ENCODE measurements at places on chromosomes 16 and 17. TPM values are rescaled to one million over a fixed set of nuclear protein-coding genes. Genes with fewer than 3 reads are reported as not detected.

The HCFC1R1 gene
- 44.1 TPM for total RNA-seq

DNA sequence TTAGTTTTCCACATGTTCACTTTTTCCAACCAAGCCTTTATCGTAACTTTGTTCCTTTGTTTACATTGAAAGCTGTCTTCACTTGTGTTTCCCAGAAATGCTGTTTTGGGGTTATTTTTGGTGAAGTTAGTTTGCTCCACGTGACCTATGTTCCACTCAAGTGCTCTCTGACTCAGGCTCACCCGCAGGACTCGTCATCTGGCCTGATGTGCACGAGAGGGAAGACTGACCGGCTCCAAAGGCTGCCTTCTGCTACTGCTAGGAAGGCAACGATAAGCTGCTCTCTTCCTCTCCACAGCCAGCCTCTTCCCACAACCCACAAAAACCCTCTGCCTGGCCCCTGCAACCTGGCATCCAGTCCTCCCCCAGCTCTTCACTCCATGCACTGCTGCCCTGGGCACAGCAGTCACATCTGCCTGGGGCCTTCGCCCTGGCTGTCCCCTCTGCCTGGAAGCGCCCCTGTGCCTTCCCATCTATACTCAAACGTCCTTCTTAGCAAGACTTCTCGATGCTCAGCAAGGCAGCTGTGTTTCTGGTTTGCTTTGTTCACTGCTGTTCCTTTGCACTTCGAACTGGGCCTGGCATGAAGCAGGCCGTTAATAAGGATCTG lies 28.0 kb downstream of the ZCCHC14 start:
- H3K27ac ChIP-seq: peak overlapping the region; percentile 69
- no peaks in the 10 kb centered on the region for H3K27me3 ChIP-seq
- H3K4me1 ChIP-seq: peaks cover 39% of the 10 kb centered on the region
- DNase-seq: no peak
- peak overlapping the region; percentile 54 for H3K4me3 ChIP-seq
- no peaks in the 10 kb centered on the region for H3K36me3 ChIP-seq

DNA sequence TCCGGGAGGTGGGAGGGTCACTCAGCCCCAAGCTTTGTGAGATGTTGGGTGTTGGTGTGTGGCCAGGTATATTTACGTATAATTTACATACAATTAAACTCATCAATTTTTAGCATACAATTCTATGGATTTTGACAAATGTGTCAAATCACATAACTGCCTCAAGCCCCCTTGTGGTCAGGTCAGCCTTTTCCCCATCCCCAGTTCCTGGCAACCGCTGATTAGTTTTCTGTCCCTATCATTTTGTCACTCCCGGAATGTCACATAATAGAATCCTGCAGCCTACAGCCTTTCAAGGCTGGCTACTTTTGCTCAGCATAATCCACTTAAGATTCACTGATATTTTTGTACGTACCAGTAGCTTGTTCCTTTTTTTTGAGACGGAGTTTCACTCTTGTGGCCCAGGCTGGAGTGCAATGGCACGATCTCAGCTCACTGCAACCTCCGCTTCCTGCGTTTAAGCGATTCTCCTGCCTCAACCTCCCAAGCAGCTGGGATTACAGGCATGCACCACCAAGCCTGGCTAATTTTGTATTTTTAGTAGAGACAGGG lies 19.3 kb upstream of the RAI1 start:
- peaks cover 14% of the 10 kb centered on the region for H3K4me1 ChIP-seq
- no peaks in the 10 kb centered on the region for H3K27me3 ChIP-seq
- no peak overlapping the region for H3K4me3 ChIP-seq
- H3K36me3 ChIP-seq: no peaks in the 10 kb centered on the region
- DNase-seq: no peak

The VMO1 gene
- 0.32 TPM for total RNA-seq
